ENCODE measurements at places on chromosomes 11 and 22.

DNA sequence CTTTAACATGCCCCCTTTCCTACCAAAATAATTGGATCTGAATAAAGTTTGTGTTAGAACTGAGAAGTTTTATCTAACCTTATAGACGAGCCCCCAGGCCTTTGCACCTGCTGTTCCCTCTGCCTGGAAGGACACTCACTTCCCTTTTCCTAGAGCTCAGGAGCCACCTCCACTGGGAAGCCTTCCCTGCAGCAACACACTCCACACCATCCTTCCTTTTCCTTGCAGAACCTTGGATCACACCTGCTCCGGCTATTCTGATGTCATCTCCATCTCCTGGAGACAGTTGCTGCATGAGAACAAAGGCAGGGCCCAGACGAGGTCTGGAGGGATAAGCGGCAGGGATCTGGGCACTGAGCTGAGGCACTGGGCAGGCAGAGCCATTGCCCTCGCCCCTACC is 22.6 kb upstream of the MYOD1 start:
- DNase-seq, result no peak

DNA sequence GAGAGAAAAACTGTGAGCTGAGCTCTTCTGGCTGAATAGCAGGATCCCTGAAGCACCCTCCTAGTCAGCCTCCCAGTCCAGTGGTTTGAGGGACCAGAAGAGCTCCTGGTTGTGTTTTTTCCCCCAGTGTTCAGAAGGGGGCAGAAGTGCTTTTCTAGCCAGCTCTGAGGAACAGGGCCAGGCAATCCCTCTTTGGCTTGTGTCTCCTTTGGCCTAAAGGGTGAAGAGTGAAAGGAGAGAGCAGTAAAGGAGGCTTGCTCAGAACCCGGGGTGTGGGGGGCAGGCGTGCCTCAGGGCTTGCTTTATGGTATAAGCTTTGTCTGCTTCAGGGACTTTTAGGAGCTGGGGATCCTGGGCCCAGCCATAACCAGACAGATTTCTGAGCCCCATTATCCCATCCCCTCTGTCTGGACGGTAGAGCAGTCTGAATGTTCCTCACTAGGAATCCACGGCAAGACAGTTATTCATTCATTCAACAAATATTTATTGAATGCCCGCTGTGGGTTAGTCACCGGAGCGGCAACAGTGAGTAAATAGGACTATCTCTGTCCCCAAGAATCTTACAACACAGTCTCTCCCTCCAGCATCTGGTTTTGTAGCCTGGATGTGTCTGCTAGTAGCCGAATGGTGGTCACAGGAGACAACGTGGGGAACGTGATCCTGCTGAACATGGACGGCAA is 14.5 kb downstream of the ACP2 start:
- no peak for DNase-seq

- no peak for DNase-seq
These were observed 56.3 kb upstream of the PHOX2A start for GRCh38 chr11:72300268-72300667.

DNA sequence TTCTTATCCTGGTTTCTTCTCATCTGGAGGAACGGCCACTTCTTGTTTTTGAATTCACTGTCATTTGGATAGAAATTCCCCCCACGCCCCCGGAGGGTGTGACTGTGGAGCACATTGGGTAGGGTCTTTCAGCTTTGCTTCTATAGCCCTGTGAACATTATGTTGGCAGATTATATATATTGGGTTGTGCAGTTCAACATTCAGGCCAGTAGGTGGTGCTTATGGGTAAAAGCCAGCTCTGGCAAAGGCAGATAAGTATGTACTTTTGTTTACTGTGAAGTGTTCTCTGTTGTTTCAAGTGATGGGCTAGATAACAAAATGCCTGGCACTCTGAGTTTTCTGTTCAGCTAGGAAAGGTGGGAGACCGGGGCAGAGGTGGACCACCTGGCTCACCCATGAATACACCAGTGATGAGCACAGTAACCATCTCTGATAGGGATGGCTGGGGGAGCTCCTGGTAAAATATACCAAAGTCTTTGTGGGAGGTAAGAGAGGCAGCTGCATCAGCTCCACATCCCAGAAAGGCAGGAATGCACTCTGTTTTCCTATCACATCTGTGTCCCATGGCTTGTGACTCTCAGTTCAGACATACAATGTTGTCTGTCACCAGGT is 1348.2 kb upstream of the RAG2 start:
- DNase-seq, result no peak

GRCh38 chr11:67507242-67507863 is 609 bp downstream of the CDK2AP2 start:
- no peak for DNase-seq

- no peak for DNase-seq
These were observed 62.8 kb downstream of the AMOTL1 start for GRCh38 chr11:94830722-94831510.

GRCh38 chr22:37659066-37659896 is 758 bp downstream of the PDXP start:
- no peak for DNase-seq

DNA sequence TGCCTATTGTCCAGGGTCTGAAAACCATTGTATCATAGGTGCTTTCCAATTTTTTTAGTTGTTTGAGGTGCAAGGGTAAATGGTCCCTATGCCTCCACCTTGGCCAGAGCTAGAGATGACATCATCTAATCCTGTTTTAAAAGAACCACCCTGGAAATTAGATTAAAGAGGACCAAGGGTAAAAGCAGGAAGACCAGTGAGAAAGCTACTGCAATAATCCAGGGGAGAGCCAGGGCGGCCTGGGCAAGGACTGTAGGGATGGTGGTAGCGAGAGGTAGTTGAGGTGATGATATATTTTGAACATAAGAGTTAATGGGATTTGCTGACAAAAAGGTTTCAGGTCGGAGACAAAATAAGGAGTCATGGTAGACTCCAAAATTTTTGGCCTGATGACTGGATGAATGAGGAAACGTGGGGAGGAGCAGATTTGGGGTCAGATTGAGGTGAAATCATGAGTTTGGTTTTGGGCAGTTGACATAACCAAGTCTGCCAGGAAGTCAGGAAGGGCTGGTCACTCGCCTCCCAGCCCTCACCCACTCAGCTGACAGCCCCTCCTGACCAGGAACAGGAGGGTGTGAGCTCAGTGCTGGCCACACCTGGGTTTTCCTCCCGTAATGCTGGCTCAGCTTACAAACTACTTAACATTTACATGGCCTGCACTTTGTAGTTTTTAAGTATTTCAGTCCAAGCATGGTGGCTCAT is 23.0 kb downstream of the SCN4B start:
- DNase-seq, result no peak

DNA sequence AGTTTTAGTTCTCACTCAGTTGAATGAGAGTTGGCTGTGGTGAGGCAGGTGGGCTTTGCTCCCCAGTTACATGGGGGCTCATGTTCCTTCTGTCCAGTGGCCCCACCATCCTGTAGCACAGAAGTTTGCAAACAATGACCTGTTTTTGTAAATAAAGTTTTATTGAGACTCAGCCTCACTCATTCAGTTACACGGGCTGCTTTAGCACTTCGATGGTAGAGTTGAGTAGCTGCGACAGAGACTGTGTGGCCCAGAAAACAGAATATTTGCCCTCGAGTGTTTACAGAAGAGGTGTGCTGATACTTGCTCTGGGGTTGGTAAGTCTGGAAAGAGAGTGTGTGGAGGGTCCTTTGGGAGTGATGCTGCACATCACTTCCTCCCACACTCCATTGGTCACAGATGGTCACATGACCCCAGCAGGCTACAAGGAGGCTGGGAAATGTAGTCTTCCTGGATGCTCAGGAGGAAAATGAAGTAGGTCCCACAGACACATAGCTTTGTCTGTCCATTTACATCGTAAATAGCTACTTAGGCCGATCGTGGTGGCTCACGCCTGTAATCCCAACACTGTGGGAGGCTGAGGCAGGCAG is 34.6 kb downstream of the IFT27 start:
- DNase-seq, result no peak

GRCh38 chr11:75133976-75134375 is 16.9 kb upstream of the SLCO2B1 start:
- no peak for DNase-seq

DNA sequence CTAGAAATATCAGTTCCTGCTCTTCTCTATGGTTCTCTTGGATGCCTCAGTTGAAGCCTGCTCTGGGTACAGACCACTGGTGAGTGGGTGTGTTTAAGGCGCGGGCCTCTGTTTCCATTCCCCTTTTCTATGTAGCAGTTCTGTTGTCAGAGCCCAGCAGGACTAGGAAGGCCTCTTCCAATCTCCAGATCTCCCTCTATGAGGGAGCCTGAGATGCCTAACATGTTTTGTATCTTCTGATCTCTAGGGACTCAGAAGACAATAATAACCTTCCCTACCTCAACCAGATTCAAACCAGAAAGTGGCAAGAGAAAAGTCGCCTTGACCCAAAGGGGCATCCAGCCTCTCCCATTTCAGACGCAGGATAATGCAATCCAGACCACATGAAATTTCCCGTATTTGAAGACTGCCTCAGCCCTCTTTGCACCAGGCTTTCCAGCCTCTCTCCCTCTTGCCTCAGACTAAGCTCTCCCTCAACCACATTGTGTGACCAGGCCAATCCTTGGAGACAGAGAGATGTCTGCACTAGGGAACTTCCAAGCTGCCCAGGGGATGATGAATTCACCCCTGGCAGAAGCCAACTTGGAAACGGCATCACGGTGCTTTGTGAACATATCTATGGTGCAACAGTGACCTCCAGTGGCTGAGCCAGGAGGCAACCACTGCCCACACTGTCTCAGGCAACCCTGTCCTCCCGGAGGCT is 150.1 kb upstream of the UBASH3B start:
- no peak for DNase-seq

- DNase-seq, result no peak
These were observed 62.6 kb upstream of the PHF21A start for GRCh38 chr11:46183819-46184218.

GRCh38 chr11:1018091-1018490 is 18.4 kb downstream of the MUC6 start:
- no peak for DNase-seq

DNA sequence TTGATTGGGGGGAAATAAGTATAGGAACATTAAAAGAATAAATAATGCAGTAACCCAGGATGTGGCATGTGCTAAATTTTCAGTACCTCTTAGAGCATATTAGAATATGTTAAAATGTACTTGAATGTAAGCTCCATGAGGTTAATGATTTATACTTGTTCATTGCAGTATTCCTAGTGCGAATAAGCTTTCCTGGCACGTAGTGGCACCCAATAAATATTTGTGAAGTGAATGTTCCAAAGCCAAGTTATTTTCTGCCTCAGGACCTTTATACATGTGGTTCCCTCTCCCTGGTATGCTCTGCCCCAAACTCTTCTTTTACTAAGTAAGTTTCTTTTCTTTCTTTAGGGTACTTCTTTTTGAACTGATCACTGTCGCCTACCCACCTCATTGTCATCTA is 118.8 kb downstream of the DBX1 start:
- no peak for DNase-seq

DNA sequence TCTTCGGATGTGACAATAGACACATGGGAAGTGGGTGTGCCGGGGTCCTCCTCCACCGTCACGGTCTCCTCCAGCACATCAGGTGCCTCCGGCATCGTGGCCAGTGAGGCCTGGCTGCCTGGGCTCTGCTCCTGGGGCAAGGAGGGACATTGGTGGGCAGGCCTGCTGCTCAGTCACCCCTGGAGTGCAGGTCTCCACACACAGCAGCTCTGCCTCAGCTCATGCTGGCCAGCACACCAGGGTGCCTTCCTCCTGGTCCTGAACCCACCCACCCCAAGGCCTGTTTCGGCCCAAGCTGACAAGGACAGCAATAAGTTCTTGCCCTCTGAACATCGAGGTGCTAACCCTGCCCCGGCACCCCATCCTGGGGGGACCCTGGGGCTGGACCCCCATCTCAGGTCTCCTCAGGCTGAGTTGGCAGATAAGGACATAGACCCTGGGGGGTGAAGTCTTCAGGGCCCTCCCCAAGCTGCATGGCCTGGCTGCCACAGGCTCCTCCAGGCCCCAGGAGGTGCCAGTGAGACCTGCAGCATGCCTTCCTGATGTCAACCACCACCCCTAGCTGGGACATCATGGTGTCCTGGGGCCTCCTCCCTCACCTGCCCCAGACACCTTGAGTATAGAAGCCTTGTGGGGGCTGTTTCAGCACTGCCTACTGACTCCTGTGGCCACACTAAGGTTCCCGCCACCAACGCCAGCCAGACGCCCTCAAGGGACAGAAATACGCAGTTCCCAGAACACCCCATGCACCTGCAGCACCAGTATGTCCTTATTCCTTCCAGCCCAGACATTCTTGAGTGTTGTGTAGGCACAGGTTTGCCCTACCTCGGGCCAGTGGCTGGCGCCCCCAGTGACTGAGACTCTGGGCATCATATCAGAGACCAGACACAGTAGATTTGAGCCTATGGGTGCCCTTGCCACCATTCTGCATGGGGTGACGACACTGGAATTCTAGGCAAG is 34.4 kb downstream of the ARVCF start:
- no peak for DNase-seq

GRCh38 chr11:115939731-115940421 is 435.7 kb upstream of the CADM1 start:
- no peak for DNase-seq

DNA sequence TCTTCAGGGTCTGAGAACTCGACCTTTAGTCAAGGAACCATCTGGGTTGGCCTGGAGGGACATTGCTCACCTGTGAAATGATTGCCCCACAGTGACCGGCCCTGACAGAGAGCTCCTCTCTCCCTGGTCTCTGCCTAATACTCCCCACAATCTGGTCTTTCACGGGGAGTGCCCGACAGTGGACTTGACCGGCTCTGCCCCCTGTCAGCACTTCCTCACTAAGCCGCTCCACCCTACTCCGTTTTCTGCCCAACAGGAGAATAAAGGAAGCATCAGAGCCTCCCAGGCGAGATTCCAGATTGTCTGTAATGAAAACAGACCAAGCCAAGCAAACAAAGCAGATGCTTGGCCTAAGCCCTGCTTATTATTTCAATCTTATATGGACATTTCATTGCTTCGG is 87.8 kb downstream of the FBXO7 start:
- no peak for DNase-seq

GRCh38 chr22:20777420-20778177 is 3.7 kb downstream of the SERPIND1 start:
- DNase-seq, result no peak

GRCh38 chr22:30880181-30880601 is 88.4 kb downstream of the MORC2 start:
- no peak for DNase-seq

DNA sequence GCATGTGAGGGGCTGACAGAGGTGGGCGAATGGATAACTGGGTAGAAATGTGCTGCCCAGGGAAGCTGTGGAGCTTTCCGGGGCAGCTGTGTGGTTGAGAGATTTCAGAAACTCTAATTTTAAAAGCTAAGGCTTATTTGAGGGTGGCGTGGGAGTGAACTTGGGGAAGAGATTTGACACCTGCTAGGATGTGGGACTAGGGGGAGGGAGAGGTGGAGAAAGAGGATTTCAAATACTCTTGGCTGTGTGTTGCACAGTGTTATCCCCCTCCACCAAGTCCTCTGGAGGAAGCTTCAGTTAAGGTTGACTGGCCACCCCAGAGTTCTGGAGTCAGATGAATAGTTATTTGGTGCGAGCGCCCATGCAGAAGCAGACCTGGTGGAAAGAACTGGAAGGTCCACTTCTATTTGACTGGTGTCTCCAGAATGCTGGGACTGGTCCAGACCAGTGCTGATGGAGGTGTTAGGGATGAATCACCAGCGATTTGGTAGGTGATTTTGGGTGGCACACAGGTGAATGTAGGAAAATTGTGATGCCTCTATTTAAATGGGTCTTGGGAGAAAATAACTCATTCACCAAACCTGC is 72.8 kb upstream of the ALX4 start:
- no peak for DNase-seq

- no peak for DNase-seq
These were observed at the start of gene LDLRAD3 for GRCh38 chr11:35943713-35944502. Gene LDLRAD3 (plus strand): TSS chr11:35944062. CDS start chr11:35944099, 37 bp downstream.

All from central memory CD8-positive, alpha-beta T cell (primary cell).